Foreskin fibroblast (primary cell): ENCODE measurements at places on chromosomes 1 and 21.

DNA sequence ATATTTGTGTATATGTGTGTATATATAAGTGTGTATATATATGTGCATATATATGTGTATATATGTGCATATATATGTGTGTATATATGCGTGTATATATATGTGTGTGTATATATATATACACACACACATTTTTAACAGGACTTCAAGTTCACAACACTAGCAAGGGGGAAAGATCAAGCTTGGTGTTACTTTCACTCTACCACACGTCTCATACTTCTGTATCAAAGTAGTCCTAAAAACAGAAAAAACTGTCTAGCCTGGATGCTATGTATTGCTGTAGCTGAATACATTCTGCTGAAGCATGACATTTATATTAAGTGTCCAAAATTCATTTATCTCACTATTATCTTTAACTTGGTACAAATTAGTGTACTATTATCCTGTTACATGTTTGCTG is 17.9 kb upstream of the ATP6V1G3 start:
- DNase-seq: no peak

DNA sequence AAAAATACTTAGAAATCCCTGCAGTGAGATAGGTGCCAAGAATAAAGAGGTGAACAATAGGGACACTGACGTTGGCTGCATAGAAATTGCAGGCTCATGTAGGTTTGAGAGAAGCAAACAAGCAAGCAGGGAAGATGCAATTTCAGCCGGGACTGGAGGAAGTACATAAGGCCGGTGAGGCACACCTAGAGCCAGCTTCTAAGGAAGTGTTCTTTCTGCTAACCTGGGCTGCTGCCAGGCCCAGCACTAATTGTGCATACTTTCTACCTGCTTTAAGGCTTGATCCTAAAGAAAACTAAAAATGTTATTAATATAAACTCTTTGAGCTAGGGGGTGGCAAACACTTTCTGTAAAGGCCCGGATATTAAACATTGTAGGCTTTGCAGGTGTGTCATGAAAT is 71.0 kb downstream of the LMO4 start:
- DNase-seq: no peak

DNA sequence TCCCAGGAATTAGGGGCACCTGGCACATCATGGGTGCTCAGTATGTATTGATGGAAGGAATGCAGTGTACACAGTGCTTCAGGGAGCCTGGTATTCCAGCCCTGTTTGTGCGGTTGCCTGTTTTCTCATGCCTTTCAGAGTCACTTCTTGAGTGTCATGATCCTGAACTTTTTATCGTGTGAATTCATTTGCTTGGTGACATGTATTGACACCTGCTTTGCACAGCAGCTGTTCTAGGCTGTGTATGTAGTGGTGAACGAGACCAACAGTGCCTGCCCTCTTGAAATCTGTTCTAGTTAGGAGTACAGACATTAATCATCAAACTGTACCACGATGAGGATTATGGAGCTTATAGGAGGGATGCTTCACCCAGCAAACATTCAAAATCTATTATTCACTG is 6.1 kb downstream of the HTR6 start:
- DNase-seq: no peak

- DNase-seq: no peak
Measured at GRCh38 chr1:12544992-12545391, 73.0 kb downstream of the DHRS3 start.

DNA sequence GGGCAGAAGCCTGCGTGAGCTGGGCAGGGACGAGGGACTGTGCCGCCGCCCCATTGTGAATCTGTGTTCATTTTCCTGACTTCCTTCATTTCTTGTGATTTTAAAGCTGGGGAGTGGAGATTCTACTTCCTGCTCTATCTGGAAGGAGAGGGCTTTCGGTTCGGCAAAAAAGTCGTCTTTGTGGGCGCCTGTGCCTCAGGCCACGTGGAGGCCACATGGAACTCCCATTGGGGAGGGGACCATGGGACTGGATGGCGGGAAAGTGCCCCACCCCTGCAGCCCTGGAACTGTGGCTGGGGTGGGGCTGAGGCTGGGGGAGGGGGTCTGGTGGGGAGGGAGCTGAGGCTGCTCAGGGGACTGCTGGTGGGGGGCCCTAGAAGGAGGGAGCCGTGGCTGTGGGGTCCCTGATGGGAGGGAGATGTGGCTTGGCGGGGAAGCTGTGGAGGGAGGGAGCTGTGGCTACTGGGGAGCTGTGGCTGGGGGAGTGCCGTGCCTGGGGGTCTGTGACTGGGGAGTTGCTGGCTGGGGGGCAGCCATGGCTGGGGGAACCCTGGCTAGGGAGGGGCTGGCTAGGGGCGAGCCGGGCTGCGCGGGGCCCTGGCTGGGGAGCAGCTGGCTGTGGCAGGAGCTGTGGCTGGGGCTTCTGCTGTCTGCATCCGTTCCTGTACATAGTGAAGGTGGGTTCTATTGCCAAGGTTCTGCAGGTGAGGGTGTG is 31.5 kb downstream of the COL18A1 start:
- peak; percentile 46 for DNase-seq

DNA sequence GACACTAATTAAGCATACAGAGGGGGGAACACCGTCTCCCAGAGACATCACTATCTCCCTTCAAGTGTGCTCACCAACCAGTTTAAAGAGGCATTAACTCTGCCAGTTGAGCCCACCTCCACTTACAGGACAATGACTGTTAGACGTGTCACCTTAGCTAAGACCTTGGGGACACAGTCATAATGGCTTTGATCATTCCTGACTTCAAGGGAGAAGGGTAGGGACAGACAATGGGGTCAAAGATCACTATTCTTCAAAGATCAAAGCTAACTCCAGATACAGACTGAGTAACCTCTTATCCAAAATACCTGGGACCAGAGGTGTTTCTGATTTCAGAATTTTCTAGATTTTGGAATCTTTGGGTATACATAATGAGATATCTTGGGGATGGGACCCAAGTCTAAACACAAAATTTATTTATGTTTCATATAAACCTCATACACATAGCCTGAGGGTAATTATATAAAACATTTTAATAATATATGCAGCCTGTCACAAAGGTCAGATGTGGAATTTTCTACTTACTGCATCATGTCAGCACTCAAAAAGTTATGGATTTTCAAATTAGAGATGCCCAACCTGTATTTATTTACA is 246.1 kb downstream of the SLC45A1 start:
- DNase-seq: no peak

DNA sequence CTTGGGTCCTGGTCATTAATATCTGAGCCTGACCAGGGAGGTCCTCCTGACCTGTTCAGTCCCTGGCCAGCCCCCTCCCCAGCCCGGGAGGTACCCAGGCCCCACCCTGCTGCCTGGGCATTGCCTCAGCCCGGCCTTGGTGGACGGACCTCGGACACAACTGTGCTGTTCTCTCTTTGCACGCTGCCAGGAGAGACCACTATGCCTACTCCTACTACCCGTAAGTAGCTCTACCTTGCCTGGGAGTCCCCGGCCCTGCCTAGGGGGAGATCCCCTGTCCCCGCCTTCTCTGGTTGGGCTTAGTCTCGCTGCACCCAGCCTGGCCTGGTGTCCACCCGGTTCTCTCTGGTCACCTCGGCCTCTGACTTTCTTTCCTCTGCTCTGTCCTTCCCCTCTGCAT is 53.2 kb downstream of the PTPRU start:
- DNase-seq: no peak

DNA sequence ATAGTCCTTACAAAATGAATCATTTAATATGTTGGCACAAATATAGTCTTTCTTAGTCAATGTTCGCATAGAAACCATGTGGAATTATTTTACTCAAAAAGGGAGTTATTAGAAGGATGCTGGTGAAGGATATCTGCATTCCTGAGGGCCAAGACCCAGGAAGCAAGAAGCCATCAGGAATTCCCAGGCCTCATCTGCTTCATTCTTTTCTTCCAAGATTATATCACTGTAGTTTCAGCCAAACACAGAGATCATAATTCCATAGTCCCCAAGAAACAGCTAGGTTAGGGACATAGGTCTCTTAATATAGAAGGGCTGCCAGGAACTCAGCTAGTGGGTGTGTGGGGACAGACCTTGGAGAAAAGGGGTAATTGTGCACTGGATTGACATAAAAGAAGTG is 28.6 kb upstream of the DISC1 start:
- no peak for DNase-seq

GRCh38 chr1:111735858-111736544 is 3.2 kb downstream of the INKA2 start:
- peak; percentile 55 for DNase-seq

- no peak for DNase-seq
Measured at GRCh38 chr21:29436650-29437049, 137.9 kb downstream of the BACH1 start.

GRCh38 chr1:207997486-207998268 is 86.8 kb upstream of the CD34 start:
- peak; percentile 51 for DNase-seq

- DNase-seq: no peak
Measured at GRCh38 chr21:24881506-24881905, 725.8 kb downstream of the MRPL39 start.

DNA sequence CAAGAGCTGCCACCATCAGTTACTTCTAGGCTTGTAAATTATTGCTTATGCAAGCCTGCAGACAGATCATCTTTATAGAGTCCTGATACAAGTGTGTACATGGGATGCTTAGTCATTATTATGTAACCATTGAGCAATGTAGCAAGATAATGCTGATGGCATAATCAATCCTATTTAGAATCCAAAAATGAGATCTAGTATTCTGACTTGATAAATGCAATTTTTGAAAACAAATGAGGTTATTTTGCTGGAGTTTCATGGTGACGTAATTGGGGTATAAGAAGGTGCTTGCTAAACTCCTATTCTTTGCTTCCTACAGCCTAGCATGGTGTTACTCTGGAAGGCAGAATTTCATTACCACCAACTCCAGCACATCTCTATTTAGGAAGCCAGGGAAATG is 801.7 kb upstream of the PRMT6 start:
- DNase-seq: peak; percentile 1

DNA sequence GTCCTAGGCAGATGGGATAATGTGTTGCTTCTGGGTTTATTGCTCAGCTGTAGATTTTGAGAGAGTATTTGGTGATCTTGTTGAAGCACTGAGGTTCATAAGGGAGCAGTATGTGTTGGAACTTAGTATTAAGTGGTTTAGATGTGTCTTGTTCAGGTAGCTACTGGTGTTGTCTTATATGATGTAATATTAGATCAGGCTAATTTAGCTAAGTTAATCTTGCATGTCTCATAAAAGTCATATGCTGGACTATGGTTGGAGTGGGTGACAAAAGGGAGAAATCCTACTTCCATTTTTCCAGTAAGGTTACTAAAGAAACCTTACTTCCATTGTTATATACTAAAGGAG is 196.4 kb downstream of the CLEC20A start:
- no peak for DNase-seq

- DNase-seq: no peak
Measured at GRCh38 chr1:46368791-46369190, 25.3 kb upstream of the FAAH start.

GRCh38 chr1:172144445-172145061 is 275.9 kb upstream of the C1orf105 start:
- peak; percentile 99 for DNase-seq

- no peak for DNase-seq
Measured at GRCh38 chr21:46150491-46151121, 4.8 kb downstream of the FTCD start.

- no peak for DNase-seq
Measured at GRCh38 chr1:58333511-58333910, 213.0 kb downstream of the OMA1 start.

DNA sequence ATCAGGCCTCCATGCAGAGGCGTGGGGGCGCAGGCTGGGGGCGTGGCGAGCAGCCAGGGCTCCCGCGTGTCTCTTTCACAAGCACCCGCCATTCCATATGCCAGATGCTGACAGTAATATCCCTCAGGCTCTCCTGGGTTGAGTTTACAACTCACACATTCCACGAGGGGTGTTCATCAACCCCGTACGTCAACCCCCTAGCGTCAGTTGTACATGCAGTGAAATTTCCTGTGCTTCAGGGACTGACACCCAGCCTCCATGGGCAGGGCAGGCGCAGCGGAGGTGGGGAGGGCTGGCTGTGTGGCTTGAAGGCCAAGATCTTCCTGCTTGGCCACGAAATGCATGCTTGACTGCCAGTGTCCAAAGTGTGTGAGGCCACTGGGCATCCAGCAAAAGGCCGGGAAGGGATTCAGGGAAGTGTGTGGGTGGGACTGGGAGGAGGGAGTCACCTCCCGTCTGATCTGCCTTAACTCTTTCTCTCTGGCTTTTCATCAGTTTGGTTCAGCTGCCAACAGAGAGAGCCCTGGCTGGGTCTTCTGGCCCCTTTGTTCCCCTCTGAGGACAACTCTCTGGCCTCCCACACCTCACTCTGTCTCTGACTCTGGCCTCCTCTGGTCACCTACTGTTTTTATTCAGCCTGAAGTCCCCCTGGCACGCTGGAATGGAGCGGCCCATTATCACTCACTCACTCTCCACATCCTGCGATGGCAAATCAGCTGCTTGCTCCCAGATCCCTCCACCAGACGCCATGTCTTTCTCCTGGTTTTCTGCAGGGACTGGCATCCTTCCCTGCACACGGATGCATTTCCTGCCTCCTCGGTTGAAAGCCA is 33.8 kb downstream of the CLIC6 start:
- DNase-seq: peak; percentile 74

- no peak for DNase-seq
Measured at GRCh38 chr21:36694593-36695282, 4.2 kb upstream of the SIM2 start.

GRCh38 chr1:24558902-24559791 is 3.3 kb downstream of the NCMAP start:
- DNase-seq: peak; percentile 68

- peak; percentile 86 for DNase-seq
Measured at GRCh38 chr1:64006276-64007051, 197.0 kb upstream of the UBE2U start.

DNA sequence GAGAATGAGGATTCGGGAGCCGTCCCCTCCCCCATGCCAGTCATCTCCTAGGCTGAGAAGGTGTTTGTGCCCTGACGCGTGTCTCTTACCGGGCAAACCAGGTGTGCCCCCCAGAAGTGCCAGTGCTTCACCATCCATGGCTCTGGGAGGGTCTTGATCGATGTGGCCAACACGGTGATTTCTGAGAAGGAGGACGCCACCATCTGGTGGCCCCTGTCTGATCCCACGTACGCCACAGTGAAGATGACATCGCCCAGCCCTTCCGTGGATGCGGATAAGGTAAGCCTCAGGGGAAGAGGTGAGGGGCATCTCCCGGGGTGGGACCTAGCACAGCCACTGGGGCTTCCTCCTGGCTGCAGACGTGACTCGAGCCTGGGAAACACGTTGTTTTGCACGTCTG is 959 bp downstream of the PADI6 start:
- DNase-seq: no peak

DNA sequence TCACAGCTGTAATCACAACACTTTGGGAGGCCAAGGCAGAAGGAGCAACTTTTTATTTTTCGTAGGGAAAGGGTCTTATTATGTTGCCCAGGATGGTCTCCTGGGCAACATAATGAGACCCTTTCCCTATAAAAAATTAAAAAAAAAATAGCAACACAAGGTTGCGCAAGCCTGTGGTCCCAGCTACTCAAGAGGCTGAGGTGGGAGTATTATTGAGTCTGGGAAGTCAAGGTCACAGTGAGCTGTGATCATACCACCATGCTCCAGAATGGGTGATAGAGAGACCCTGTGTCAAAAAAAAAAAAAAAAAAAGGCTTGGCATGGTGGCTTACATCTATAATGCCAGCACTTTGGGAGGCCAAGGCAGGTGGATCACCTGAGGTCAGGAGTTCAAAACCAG is 131.6 kb downstream of the TRIM33 start:
- DNase-seq: no peak

- DNase-seq: no peak
Measured at GRCh38 chr1:212981025-212981495, 30.7 kb downstream of the VASH2 start.

- DNase-seq: peak; percentile 47
Measured at GRCh38 chr21:25733859-25734653, 648 bp downstream of the ATP5PF start.
